ENCODE measurements at places on chromosomes 1 and 21.

GRCh38 chr1:93699503-93700168 is 18.0 kb upstream of the BCAR3 start:
- no peak for DNase-seq

- no peak for DNase-seq
Observed at GRCh38 chr1:243335292-243335691, 79.5 kb downstream of the SDCCAG8 start.

DNA sequence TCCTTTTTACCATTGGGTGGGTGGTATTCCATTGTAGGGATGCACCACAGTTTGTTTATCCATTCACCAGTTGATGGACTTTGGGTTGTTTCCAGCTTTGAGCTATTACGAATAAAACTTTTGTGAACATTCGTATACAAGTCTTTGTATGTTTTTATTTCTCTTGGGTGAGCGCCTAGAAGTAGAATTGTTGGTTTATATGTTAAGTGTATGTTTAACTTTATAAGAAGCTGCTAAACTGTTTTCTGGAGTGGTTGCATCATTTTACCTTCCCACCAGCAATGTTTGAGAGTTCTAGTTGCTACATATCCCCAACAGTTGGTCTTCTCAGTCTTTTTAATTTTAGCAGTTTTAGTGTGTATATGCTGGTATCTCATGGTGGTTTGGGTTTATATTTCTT is 132.5 kb downstream of the PEX14 start:
- DNase-seq = no peak

- DNase-seq = no peak
Observed at GRCh38 chr1:205082431-205082830, 1.8 kb downstream of the TMEM81 start.

DNA sequence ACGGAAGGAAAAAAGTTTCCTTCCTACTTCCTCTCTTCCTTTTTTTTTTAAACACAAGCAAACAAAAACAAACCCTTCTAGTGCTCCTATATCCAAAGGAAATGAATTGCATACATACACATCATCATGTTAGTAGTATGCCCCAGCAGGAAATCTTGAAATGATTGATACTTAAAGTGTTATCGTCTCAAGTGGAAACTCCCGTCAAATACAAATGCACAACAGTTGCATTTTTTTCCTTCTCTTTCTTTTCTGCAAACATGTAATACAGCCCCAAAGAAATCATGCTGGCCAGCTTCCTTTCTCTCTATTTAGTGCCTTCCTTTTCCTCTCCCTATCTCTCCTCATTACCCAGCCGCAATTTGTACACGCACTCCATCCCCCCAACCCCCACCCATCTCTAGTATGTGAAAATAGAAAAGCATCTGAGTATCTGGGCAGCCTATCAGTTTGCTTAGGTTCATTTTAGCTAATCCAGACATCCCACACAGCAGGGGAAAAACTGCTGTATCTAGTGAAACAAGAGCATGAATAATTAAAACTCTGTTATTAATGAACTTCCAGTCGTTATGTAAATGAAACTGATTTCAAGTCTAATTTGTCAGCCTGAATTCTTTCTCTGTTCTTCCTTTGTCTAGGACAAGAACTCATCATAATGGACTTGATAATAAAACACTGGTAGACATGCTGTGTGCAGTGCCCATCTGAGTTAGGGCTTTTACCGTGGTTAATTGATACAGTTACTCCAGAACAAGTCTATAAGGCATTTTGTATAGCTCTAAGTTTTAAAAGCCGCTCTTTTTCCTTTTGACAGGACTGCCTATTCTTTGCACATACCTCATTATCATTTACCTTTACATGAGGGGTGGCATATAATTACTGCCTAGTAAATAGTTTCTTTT is 336.5 kb upstream of the ADGRL2 start:
- DNase-seq = no peak
